ENCODE measurements at places on chromosomes 2 and 18.

- DNase-seq = no peak
Measured at GRCh38 chr2:233764761-233765160, 4.7 kb downstream of the UGT1A1 start.

GRCh38 chr2:129888461-129888860, 91.0 kb upstream of the RAB6C start:
- DNase-seq = no peak

DNA sequence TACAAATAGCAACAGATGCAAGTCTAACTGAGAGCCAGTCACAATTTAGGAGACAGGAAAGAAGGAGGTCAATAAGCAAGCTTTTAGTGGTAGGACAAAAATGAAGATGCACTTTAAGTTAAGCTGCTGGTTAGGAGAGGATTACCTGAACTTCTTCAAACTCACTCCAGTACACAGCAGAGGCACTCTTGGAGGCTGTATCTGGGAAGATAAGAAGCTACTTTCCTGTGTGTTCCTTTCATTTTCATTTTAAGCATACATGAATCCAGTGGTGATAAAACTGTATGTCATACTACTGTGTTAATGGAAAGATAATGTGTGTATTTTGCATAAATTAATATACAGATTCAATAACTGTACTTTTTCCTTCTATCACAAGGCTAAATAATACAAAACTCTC, 49.6 kb downstream of the HYCC2 start:
- no peak for DNase-seq

DNA sequence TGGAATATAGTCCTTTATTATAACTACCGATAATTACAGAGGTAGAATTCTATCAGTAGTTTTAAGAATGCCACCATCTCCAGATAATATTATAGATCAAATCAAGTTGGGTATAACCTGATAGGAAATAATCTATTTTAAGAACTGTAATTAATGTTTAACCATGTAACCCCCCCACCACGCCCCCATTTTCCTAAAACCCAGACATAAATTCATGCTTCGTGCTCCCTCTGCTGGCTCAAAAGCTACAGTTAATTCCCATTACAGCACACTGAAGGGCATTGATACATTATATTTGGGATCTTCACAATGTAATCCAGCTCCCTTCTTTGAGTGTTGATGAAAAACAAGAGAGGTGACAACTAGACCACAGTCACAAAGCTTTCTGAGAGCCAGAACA, 228.0 kb upstream of the SMAD7 start:
- DNase-seq = no peak

DNA sequence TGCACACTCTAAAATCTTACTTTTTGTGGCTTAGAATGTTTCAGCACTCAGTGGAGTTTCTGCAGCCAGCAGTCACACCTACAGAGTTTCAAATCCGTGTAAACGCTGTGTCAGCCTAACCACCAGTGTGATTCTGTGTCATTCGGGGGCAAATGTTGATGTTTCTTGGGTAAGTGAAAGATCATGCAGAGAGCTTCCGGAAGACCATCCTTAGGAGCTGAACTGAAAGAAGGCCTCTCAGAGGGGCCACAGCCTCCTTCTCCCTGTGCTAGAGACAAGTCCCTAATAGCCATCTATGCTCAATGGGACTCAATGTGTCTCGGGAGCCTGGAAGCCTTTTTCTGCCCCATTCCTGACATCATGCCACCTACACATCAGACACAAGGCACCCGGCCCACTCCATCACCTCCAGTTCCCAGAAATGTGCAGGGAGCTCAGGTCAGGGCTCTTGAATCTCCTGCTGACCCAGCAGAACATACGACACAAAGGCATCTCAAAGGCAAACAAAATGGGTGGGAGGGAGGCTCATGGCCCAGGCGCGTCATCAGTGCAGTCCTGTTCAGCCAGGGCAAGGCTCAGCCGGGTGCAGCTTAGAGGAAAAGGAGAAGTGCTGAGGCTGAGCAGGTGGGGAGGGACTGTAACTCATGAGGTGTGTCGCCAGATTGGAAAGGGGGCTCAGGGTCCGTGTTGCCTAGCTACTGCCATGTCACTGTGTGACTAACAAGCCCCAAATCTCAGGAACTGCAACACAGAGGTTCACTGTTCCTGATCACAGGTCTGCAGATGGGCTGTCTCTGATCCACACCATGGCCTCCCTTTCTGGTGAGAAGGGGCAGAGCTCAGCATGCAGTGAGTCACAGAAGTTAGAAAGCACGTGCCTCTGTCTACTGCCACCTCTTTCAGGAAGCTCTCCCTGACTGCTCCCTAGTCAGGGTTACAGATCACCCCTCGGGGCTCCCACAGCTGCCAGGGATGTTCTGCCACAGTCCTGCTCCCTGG, 82.0 kb downstream of the SMAD7 start:
- DNase-seq = no peak

GRCh38 chr2:15656090-15656489, 64.4 kb downstream of the DDX1 start:
- no peak for DNase-seq

DNA sequence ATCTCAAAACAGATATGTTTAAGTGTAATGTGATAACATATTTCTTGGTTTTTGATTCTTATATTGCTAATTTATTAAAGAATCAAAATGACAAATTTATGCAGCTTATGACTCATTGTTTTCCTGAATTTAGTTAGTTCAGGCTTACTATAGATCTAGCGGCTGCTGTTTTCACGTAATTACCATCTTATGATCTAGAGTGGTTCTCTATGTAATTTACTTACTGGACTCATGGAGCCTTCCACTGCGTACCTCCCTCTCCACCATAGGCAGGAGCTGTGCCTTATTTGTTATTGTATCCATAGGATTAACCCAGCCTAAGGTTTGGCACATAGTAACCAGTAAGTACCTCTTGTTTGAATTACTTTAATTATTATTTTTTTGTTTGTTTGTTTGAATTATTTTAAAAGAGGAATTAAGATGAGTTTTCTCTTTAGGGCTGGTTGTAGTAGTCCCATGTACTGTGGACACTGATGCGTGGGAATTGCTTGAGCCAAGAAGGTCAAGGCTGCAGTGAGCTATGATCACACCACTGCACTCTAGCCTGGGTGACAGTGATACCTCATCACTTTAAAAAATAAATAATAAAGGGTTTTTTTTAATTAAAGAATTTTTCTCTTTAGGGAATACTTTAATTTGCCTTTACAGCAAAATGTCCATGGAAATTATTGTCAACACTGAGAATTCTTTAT, 165.5 kb downstream of the PHLPP1 start:
- DNase-seq = no peak

- DNase-seq = no peak
Measured at GRCh38 chr2:54394392-54394791, 61.7 kb upstream of the SPTBN1 start.

DNA sequence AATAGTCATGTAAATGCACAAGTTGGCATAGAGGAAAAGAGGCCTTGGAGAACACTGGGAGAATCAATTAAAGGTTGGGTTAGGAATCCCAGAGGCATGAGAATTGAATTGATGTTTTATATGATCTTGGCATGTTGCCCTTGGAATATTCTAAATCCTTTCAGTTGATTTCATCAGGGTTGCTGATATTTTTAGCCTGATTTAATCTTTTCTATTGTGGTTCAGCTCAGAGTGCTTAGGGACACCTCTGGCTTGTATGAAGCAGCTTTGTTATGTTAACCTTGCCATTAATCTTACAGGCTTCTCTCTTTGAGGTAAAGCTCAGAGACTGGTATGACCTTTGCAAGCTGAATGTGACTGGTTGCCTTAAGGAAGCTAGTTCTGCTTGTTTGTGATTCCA, 64.4 kb upstream of the LYPD6B start:
- DNase-seq = no peak

DNA sequence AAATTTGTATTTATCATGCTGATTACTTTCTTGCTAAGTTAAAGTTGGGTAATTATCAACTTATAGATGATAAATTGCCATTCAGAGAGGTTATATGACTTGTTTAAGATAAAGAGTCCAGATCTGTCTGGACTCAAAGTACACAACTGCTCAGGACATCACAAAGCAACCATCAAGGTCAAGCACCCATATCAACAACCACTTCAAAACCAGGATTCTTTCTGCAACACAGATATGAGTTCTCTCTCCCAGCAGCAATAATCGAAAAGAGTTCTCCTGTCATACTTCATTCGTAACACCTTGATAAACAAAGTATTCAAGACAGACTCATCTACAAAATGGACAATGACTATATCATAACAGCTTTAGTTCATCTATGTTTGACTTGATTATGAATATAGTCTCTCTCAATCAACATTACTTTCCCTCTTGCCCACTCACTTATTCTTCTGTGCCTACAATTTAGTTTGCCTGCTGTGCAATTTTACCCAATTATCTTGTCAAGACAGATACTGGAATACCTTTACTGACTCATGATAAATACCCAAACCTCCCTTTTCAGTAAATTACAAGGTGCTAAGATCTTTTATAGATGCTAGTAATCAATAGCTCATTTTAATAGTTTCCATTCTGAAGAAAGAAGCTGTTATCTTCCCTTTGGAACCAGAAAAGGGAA, 281.8 kb downstream of the NBAS start:
- DNase-seq = no peak

DNA sequence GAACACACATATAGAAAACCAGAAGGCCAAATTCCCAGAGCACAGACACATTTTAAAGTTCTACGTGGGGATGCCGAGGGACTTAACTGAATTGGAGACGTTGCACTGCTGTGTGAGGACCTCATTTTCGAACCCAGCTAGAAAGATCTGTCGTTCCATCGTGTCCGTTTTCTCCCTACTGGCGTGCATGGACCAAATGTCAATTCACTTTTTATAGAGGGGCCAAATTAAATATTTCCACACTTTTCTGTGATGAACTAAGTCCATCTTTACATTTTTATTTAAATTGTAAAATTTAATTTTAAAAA, 692 bp upstream of the TSHZ1 start:
- no peak for DNase-seq

GRCh38 chr18:21896732-21897336, 156.2 kb downstream of the MIB1 start:
- DNase-seq = no peak

DNA sequence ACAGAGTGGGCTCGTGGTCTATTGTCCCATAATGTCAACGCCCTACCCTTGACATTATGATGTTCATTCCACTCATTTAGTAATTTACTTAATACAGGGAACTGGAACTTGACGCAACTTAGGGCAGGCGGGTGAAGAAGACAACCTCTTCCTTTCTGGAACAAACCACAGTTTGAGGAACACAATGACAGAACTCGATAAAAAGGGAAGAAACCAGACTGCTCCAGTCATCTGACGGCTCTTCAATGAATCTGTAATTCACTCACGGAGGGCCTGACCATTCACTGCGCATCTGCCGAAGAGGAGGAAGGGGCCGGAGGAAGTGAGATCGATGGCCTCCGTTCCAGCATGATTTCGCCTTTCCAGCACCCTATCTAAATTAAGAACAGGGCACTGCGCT, 83.2 kb downstream of the BCL2 start:
- no peak for DNase-seq

DNA sequence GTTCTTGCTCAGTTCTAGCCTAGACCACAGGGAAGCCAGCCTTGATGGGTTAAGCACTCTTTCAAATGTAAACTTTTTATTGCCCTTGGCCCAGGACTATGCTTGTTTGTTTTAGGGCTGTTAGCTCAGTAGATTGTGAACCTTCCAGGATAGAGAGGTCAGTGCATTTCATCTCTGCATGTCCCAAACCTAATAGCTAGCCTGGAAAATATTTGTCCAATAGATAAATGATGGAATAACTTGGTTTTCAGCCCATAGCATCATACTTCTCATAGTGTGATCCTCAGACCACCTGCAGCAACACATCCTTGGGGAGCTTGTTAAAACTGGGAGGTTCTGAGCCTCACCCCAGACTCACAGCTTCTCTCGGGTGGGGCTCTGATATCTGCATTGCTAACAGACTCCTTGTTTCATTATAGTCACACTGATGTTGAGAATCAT, 59.8 kb downstream of the TRIB2 start:
- no peak for DNase-seq

DNA sequence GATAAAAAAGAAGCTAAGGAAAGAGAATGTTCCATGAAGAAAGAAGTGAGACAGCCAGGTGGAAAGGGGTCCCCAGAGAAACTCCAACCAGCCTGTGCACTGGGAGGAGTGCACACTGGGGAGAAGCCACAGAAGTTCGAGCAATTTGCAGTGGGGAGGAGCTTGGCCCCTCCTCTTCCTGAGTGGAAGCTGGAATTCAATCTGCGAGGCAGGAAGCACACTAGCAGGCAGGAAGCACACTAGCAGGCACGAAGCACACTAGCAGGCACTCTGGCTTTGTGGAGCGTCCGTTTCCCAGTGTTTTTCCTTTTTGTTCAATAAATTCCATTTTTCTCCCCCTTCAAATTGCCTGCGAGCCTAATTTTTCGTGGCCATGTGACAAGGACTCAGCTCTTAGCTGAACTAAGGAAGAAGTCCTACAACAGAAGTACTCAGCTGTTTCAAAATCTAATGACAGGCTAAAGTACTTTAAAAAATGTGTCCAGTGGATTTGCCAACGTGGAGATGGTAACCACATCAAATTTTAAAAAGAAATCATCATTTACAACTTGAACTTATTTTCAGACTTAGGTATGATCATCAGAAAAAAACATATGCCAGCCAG, 21.4 kb upstream of the SPIRE1 start:
- no peak for DNase-seq

- DNase-seq = no peak
Measured at GRCh38 chr2:205903549-205904129, 182.3 kb downstream of the INO80D start.

DNA sequence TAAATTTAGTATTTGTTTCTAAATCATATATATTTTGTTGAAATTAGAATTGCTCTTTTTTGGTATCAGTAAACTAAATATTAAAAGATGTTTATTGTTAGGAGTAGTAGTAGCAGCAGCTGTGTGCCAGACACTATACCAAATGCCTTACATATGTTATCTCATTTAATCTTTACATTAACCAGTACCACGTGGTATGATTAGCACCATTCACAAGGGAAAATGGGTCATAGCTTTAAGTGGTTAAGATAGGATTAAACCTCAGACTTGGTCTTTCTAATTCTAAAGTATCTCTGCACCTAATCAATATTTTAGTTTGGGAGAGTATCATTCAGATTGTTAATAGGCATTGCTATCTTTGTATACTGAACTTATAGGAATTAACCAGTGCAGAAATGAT, 29.0 kb downstream of the PSMD14 start:
- no peak for DNase-seq

DNA sequence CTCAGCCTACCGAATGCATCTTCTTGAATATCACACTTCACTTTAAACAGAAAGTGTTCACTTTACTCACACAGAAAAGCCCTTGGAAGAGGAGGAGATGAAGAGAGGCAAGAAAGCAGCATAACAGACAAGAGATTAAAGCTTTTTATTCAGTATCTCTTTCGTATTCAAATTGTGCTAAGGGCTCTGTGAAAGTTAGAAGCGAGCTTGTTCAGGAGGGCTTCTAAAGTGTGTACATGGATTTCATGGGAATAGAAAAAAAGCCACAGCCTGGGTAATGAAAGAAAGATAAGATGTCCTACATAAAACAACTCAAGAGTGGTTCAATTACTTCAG, 531.9 kb downstream of the TMEM182 start:
- no peak for DNase-seq
